NCI-H187 (cell line): ENCODE measurements at places on chromosomes 16 and 17.

DNA sequence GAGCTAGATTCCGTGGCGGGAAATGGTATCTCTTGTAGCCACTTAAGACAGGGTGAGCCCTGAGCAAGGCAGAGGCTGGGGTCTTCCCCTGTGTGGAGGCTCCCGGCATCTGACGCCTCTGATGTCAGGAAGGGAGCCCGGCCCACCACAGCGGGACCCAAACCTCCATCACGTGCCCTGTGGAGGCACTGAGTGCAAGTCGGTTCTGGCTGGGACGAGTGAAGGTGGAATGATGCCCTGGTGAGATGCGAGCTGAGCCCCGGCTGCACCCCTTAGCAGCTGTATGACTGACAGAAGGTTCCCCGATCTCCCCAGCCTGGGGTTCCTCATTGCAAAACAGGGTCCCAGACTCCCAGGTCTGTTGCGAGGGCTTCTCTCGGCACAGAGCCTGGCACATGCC lies 187.4 kb upstream of the TNRC6C start:
- no peak for DNase-seq

- DNase-seq, result no peak
Observed at GRCh38 chr17:78995022-78995760, 14.4 kb downstream of the CANT1 start.

DNA sequence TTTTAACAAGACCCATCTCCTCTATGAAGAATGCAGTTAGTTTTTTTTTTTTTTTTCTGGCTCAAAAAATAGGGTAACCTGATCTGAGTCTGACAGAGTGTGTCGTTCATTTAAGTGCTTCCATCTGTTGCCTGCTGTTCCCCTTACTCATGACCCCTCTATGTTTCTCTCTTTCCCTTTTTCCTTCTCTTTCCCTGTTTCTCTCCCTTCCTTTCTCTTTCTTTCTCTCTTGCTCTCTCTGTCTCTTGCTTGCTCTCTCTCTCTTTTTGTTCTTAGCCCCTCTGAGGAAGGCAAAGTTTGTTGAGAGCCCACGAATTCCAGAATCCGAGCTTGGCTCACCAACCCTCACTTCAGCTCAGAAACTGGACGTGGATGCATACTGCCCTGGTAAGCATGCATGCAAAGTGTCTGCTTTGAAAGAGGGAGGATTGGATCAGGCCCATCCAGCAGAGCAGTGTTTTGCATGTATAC lies 185.0 kb downstream of the TANC2 start:
- no peak for DNase-seq

DNA sequence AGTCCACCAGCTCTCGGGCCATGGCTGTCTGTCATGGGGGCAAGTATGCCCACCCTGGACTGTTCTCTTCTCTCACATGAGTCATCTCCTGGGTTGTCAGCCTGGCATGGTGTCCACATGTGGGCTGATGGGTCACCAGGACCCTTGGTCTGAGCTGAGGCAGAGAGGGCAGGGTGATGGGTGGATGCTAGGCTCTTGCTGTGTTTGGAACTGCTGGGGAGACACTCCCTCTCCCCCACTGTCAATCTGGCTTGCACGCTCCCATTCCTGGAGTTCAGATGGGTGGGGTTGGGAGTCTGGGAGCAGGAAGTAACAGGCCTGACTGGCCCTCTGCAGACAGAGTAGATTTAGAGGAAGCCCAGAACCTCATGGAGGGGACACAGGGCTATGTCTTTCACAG lies 28.9 kb downstream of the KSR1 start:
- DNase-seq, result no peak

DNA sequence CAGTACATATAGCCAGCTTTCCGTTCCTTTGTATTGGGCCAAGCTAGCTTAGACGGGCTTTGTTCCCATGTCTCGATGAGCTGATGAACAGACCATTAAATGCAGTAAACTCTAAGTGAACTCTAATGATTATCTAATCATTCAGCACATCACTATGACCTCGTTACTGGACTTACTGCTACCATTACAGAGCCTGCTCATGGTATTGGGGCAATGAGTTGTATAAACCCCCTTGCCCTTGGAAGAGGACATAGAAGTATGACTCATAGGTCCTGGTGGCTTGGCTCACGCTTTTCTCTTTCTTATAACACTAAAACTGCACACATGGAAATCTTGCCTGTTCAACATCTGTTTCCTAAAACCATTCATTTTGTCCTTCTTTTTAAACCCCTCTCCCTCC lies 93.6 kb upstream of the DYNLRB2 start:
- DNase-seq, result no peak

- no peak for DNase-seq
Observed at GRCh38 chr17:55549140-55549539, 37.9 kb upstream of the SMIM36 start.
